ENCODE measurements at places on chromosomes 5 and 9.

- peak; percentile 8 for DNase-seq
These were observed 166.1 kb downstream of the HACD4 start for GRCh38 chr9:20865347-20865746.

DNA sequence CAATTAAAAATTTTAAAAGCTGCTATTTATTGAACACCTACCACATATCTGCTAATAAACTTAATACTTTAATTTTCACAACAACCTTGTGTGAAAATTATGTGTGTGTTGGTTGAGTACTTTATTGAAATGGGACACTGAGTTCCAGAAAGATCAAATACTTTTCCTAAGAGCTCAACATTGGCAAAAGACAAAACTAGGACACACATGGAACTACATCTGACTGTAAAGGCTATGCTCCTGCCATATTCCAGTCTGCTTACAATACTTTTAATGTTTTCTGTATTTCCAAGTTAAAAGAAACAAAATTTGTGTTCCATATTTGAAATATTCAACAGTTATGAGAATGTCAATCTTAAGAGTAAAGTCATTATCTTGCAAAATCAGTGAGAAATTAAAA is 111.8 kb downstream of the RFX3 start:
- DNase-seq = no peak

DNA sequence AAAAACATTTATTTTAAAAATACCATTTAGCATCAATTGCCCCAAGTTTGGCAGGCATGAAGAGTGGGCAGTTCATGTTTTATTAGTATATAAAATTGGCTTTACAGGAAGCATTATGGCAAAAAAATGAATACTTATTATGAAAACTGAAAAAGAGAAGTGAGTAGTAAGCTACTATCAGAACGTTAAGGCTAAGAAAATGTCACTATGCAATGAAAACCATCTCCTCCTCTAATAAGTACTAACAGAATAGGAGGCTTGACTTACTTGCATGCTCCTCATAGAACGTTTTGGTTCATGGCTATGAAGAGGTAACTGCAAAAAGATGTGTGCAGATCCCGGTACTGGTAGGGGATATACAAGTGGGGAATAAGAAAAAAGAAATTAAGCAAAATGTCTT is 23.6 kb downstream of the TICAM2 start:
- DNase-seq = no peak

- peak; percentile 14 for DNase-seq
These were observed 7.3 kb upstream of the TENT4A start for GRCh38 chr5:6705959-6706358.

- DNase-seq = peak; percentile 45
These were observed 9.3 kb downstream of the PRR7 start for GRCh38 chr5:177455661-177456590.

DNA sequence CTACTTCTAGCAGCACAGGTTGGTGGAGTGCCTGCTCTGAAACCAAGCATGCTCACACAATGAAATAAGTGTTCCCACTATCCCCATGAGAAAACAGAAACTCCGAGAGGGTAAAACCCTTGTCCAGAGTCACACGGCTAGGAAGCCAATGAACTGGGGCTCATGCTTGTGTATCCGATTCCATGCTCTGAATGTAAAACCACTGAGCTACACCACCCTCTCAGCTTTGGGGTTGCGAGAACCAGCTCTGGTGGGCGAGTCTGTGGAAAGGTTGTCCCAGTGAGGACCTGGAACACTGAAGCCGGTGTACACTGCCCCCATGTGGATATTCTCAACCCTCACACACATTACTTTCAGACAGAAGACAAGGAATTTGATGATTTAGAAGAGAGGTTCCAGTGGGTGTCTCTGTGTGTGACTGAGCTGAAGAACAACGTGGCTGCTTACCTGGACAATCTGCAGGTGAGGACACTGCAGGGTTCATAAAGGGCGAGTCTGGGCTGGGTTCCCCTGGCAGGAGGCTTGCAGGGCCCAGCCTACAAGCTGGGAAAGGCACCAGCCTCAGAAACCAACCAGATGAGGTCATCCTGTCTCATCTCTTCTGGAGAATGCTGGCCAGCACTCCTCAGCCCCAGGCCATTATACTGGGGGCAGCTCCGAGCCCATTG is 37.4 kb downstream of the ARHGEF37 start:
- peak; percentile 76 for DNase-seq

GRCh38 chr9:135209852-135210251 is 122.4 kb downstream of the OLFM1 start:
- DNase-seq = no peak

DNA sequence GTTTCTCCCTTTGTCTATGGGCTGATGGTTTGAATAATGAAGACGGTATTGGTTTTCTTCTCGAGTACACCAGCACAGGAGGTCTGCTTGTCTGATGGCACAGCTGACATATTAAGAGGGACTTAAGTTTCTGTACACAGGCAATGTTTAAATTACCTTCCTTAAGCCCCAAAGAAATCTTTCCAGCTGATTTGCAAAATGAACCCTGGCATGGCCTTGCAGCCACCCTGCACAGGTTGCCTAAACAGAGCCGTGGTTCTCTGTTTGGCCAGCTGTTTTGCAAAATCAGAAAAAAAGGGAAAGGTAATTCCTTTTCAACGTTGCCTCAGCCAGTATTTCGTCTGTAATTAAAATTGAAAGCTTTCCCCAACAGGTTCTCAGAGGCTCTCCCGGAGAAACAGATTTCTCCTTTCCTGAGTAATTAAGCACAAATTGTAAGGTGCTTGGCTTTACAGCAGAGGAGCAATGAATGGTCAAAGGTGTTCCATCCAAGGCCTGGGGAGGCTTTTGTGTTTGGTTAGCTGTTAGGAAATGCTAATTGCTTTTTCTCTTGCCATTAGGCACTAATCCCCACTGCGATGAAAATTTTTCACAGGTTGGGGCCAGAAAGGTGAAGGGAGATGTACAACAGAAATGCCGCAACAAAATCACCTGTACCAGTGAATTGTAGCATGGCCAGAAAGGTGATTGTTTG is 138.9 kb downstream of the RASEF start:
- no peak for DNase-seq
